G401 (cell line): ENCODE measurements at places on chromosomes 12 and 14.

DNA sequence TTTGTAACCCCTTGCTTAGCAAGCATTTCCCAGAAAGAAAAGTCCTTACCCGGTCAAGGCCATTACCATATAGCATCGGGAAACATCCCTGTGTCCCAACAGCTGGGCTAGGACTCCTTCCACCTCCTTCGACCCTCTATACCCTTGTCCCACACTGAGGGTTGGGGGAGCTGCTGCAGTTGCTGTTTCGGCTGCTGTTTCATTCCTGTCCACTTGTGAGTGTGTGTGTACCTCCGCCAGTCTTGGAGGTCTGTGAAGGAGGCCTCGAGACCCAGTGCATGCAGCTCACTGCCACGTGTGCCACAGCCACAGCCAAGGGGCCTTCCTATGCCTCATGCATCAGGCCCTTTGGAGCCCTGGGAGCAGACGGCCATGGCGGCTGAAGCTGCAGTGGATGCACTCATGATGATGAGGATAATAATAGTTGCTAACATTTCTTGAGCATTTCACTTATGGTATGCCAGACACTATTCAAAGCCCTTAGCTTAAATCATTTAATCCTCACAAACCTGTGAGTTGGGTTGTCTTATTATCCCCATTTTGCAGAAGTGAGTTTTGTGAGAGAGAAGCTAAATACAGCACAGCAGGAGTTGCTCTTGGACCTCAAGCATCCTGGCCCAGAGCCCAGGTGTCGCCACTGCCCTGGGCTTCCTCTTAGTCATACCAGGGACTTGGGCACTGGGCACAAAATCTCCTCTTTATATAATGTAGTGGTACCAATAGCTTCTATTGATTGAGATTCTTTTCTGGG, 156.5 kb downstream of the PRKCH start:
- peak; percentile 32 for DNase-seq

- DNase-seq: no peak
Observed at GRCh38 chr14:31930070-31930469, 147.0 kb upstream of the ARHGAP5 start.

DNA sequence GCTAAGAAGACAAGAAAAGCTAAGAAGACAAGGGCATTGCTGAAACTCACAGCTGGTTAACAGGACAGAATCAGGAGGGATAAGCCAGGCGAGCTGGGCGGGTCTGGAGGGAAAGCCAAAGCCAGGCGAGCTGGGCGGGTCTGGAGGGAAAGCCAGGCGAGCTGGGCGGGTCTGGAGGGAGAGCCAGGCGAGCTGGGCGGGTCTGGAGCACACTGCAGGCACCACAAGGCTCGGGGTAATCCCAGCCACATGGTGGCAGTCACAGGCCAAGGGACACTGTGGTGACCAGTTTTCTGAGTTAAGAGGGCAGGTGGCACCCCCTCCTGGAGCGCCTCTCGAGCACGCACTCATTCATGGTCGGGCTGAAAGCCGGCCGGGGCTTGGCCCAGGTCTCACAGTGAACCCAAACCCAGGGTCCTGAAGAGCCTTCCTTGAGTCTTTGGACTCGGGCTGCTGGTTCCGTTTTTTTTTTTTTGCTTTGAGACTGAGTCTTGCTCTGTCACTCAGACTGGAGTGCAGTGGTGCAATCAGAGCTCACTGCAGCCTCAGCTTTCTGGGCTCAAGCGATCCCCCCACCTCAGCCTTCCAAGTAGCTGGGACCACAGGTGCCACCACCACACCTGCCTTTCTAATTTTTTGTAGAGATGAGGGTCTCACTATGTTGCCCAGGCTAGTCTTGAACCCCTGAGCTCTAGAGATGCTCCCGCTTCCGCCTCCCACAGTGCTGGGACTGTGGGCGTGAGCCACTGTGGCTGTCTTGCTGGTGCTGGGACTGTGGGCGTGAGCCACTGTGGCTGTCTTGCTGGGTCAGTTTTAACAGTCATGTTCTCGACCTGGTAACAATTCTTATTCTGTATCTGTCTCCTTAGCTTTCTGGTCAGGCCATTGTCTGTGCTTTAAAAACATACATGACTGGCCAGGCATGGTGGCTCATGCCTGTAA, 40.2 kb downstream of the HSP90AA1 start:
- DNase-seq: peak; percentile 85

DNA sequence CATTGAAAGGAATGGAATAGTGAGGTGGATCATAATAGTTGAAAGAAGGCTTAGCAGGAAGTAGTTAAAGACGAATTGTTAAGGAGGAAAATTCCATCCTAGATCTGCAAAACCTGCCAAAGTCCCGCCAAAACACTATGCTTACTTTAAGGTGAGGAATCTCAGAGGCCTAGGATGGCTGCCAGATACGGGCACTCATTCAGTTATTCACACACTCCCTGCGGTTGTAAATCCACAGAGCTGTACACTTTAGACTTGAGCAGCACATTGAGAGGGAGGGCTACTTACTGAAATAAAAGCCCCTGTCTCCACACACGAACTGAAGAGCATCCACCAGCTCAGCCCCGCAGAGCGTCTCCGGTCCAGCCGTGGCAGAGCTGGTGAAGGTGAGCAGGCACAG, 5.0 kb downstream of the IGF1 start:
- no peak for DNase-seq

DNA sequence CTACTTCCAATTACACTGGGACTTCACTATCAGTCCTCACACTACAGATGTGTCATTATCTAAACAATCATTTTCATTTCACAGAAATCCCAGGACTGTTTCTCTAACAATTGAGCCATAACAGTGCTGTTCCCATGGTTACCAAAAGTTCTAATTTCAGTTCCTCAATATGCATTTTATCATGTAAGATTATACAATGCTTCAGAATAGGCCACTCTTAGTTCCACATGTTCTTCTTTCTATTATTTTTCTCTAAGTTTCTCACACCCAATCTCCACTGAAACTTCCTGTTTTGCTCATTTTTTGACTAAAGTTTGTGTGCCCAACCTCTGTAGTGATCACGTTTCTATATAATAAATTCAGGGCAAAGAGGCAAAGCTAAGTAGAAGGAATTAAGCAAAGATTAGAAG, 185.8 kb downstream of the DUSP6 start:
- DNase-seq: no peak

DNA sequence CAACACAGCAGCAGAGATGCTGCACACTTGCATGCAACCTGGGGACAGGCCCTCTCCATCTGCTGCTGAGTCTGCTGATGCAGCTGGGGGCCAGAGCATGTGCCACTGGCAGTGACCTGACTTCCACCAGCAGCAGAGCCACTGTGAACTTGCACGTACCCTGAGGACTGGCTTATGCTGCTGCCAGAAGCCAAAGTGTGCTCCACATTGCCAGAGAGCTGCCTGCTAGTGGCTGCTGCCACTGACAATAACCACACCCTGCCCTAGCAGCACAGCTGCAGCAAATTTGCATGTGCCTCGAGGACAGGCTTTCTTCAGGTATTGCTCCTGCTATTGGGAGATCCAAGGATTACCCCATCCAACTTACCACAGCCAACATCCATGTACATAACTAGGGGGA, 4.5 kb upstream of the PRR4 start:
- no peak for DNase-seq

GRCh38 chr14:39060818-39061437, 42.1 kb downstream of the SEC23A start:
- DNase-seq: no peak

DNA sequence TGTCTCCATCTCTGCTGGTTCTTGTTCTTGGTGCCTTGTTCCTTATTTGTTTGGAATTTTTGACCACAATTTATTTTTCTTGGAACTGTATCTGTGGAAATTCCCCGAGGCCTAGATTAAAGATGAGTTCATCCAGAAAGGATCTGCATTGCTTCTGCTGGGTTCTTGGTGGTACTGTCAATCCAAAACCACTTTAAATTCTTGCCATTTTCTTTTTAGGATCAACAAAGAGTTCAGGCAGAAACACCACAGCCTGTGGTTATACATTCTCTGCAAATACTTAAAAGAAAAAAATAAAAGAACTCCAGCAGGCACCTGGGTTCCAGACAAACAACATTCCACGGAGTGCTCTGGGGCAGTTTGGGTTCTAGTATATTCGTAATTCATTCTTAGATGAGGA, 6.0 kb upstream of the VAMP1 start:
- no peak for DNase-seq

DNA sequence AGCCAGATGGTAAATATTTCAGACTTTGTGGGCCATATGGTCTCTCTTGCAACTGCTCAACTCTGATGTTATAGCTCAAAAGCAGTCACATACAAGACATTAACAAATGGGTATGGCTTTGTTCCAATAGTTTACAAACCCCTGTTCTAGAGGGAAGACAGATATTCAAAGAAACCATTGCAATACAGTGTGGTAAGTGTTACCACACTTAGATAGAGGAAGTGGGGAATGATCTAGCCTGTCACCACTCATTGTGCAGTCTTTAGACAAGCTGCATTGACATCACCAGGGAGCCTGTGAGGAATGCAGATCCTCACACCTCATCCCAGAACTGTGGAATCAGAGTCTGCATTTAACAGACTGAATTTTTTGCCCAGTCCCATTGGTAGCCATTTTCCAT, 80.0 kb upstream of the RGS6 start:
- no peak for DNase-seq

DNA sequence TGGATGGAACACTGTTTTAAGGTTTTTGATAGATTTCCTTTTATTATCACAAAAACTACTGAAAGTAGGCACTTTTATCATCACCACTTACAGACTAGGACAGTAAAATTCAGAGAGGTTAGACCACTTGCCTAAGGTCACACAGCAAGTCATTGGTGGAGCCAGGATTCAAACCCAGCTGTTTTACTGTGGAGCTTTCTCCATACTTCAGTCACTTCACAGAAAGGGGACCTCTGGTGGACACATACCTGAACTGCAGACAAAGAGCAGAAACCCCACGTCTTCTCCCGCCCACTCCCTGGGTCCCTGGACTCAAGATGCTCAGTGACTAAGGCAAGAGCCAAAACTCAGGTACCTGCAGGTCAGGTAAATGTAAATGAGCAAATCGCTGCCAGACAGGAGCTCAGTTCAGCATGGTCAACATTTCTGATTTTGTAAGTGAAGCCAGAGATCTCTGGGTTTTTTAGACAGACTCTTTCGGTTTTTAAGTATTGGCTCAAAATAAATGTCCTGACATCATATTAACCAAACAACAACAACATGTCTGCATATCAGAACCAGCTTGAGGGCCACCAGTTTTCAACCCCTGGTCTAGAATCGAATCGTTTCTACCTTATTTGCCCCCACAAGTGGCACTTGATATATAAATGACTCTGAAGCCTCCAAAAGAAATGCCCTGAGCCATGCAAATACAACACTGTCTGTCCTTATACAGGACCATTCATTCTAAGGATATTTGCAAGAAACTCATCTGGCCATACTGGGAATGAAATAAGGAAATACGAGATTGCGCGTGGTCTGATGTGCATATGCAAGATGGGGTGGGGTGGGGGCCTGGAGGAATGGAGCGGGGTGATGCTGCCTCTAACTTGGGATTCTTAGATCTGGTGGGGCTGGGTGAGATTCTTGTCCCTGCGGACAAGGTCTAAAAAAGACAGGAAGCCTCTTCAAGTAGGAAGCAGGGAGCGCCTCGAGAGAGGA, 110.9 kb downstream of the KSR2 start:
- peak; percentile 49 for DNase-seq

DNA sequence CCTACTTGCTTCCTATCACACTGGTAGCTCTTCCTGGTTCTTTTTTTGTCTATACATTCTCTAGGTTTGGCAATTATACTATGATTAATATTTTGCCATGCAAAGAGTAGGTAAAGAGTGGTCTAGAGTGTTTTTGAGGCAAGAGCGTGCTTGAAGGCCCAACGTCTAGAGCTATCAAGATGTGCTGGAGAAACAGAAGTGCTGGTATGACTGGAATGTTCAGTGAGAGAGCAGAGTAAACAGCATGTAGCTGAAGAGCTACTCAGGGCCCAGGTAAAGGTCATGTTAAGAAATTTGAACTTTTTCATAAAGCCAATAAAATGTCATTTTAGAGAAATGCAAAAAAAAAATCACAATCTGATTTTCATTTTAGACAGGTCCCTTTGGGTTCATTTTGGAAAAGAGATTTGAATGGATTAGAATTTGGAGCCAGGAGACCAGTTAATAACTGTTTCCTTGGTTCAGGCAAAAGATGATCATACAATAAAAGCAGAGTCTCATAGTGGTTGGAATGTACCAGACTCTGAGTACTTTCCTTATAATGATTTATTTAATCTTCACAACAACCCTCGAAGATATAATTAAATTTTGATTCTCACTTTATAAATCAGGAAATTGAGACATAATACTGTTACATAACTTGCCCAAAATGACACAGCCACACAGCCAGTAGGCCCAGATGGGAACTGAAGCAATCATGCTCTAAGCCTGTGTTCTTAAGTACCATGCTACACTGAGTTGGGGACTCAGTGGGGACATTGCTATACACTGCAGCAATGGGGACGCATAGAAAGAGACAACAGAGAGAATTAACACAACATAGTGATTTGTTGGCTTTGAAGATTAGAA, 350.1 kb downstream of the NELL2 start:
- no peak for DNase-seq

DNA sequence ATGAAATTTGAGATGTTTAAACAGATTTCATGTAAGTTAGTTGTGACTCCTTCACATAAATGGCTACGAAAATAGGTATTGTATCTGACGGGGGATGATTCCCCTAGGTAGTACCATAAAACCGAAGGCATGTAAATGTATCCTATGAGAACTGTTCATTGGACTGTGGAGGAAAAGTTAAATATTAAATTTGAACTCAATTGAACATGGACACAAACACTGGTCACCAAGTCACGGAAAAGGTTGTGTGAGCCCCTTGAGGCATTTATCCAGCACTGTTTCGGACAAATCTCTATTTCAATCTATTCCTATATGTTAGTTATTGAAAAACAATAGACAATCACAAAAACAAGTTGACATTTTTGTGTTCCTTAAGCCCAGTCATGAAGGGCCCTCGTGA, 1014.3 kb upstream of the NOVA1 start:
- DNase-seq: no peak

- DNase-seq: no peak
Observed at GRCh38 chr14:38481952-38482678, 226.2 kb upstream of the CLEC14A start.

DNA sequence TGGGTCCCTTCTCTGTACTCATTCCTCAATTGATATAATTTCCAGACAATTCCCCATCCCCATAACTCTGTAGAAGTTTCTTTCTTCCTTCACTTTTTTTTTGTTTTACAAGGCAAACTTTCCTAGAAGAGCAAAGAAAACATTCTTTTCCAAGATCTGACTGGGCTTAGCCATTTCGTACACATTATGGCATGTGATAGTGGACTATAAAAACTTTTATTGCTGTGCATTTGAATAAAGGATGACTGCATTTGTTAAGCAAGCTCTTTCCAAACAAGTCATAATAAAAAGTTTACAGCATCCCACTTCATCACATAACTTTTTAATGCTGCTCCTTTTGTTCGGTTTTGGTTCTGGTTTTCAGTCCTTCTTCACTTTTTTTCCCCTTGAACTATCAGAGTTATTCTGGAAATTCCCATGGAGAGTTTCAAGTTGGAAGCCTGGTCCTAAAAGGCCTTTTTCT, 231.0 kb upstream of the HMGA2 start:
- DNase-seq: no peak
